ENCODE measurements at places on chromosomes 3 and 15. TPM values are rescaled to one million over a fixed set of nuclear protein-coding genes. Genes with fewer than 3 reads are reported as not detected.

C3orf49 gene
- not detected for total RNA-seq

VIPR1 gene
- total RNA-seq: 215 TPM

SH3GL3 gene
- total RNA-seq: 0.24 TPM

- no peak for DNase-seq
Observed at GRCh38 chr15:52466134-52466701, 62.5 kb downstream of the MYO5A start.

- DNase-seq: peak; percentile 63
Observed at GRCh38 chr3:177928172-177928873, 607.9 kb upstream of the KCNMB2 start.

GRCh38 chr3:25427942-25428788 lies at the start of gene RARB:
TSS of gene RARB (plus strand) at chr3:25428263. CDS start at chr3:25428732, 469 bp downstream.
- peak; percentile 98 for DNase-seq

- DNase-seq: peak; percentile 99
Observed at GRCh38 chr3:123773681-123774431, 110.3 kb downstream of the MYLK start.

- DNase-seq: no peak
Observed at GRCh38 chr15:75197062-75197630, 4.5 kb upstream of the C15orf39 start.

DNA sequence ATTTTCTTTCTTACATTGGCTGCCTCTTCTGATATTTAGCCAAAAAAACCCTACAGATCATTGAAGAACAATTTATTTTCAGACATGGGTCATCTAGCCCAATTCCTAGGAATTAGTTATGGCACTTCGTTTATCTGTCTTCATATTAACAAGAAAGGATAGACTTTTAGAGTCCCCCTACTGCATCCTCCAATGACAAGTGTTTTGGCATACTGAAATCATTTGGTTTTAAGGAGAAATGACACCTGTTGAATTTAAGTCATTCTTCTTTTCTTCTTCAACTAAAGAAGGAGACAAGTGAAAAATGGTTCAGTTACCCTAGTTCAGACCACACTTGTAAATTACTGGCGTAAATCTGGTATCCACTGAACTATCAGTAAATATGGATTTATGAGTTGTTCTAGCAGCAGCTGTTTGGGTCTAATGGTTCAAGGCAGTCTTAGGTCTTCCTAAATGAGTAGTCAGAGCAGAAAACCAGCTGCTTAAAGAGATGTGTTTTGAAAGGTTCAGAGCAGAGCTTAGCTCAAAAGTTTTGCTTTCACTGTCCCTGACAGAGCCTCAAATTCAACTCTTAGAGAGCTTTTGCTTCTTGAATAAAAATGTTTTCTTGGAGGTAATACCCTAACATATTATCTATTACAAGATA lies 5.6 kb downstream of the VGLL3 start:
- DNase-seq: no peak

DNA sequence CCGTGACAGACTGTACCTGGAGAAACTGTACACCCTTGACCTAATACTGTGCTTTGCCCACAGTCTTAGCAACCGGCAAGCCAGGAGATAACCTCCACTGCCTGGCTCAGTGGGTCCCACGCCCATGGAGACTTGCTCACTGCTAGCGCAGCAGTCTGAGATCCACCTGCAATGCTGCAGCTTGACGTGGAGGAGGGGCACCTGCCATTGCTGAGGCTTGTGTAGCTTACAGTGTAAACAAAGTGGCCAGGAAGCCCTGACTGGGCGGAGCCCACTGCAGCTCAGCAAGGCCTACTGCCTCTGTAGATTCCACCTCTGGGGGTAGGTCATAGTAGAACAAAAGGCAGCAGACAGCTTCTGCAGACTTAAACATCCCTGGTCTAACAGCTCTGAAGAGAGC lies 189.3 kb downstream of the EDEM1 start:
- no peak for DNase-seq
